ENCODE measurements at places on chromosomes 1 and 21. TPM values are rescaled to one million over a fixed set of nuclear protein-coding genes. Genes with fewer than 3 reads are reported as not detected.

Gene LAMB3
- 26.0 TPM for total RNA-seq

Gene MRPS14
- total RNA-seq = 28.7 TPM

DNA sequence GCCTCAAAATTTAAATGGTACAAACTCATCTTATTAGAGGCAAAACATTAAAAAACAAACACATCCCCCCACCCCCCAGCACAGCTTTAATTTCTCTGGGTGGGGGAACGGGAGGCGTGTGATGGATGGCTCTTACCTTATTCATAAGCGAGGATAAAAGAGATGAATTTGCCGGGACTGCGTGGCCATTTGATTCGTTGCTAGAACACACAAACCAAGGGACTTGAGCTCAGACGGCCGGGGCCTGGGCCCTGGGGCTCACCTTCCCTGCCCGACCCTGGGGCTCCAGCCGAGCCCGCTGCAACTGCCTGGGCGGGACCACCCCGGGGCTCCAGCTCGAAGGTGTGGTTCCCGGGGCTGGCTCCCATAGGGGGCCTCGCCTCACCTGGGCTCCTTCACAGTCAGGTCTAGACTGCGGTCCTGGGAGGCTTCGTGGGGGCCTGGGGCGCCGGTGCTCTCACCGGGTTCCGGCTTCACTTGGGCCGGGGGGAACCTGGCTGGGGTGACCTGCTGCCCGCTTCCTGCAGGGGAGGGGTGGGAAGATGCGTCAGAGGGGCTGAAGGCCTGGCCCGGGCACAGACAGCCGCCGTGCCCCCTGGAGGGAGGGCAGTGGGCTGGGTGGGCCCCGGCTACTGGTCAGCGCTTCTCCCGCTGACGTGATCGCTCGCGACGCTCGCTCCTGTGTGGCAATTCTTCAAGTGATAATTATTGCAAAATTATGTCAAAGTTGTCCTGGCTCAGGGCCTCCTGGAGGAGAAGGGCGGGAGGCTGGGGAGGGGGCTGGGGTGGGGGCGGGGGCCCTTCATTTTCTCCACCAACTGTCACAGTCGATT lies 145.7 kb downstream of the CASZ1 start:
- DNase-seq = no peak

- no peak for DNase-seq
These were observed 12.5 kb downstream of the PDXK start for GRCh38 chr21:43731476-43731875.

Gene MMP23B
- total RNA-seq = 1.5 TPM

Gene ACKR1
- not detected for total RNA-seq

DNA sequence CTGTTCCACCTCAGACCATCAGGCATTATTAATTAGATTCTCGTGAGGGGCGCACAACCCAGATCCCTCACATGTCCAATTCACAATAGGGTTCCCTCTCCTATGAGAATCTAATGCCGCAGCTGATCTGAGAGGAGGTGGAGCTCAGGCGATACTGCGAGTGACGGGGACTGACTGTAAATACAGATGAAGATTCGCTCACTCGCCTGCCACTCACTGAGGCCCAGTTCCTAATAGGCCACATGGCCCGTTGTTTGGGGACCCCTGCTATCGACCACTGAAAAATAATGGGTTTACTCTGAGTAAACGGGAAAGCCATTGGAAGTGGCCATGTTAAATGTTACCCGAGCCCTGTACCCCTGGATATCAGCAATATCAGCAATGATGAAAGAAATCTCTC lies 65.9 kb downstream of the GRIK1 start:
- DNase-seq = no peak

DNA sequence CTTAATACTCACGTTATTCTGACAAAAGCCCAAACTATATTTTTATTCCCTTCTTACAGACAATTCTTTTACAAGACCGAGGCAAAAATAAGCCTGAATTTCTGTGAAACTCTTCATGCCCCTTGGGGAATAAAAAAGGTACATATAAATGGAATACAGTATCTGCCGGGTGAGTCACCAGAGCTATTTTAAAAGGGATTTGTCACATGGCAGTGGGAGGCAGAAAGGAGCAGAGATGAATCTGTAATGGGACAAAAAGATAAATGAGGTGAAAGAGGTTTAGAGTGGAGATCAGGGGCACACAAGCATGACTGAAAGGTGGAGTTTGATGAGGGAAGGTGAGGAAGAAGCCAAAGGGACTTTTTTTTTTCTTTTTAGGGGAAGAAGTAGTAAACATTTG lies 8.8 kb downstream of the XCL1 start:
- no peak for DNase-seq

DNA sequence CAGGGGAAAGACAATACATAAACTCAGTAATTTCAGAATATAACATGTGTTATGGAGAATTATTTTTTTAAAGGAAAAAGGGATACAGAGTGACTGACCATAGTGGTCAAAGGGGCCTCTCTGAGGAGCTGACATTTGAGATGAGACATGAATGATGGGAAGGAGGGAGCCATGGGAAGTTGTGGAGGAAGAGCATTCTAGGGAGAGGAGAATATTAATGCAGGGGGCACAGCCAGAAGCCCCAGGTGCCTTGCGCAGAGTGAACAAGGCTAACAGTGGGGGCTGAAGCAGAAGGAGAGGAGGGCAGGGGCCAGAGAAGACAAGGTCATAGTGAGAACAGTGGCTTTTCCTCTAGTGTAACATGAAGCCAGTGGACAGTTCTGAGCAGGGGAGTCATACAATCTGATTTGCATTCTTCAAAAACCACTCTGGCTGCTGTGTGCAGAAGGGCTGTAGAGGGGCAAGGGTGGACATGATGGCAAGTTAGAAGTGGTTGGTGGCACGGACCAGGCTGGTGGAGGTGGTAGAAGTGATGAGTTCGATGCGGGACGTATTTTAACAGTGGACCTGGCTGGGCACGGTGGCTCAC lies 28.2 kb upstream of the IFNLR1 start:
- no peak for DNase-seq

Gene SLC37A1
- total RNA-seq = 37.6 TPM

DNA sequence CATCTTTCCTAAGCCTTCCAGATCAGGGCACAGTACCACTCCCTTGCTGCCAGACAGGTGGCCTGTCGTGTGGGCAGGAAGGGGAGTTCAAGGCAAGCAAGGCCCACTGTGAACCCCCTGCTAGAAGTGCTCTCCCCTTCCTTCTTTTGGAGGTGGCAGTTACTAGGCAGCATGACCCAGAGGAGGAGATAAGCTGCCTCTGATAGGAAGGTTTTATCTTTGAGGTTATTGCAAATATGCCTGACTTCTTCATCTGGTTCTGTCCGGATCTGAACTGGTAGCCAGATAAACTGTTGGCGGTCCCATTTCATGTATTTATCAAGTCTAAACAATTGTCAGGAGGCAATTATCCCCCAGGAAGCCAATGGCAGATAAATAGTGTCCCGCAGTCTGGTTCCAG lies 198.2 kb upstream of the LMO4 start:
- no peak for DNase-seq

DNA sequence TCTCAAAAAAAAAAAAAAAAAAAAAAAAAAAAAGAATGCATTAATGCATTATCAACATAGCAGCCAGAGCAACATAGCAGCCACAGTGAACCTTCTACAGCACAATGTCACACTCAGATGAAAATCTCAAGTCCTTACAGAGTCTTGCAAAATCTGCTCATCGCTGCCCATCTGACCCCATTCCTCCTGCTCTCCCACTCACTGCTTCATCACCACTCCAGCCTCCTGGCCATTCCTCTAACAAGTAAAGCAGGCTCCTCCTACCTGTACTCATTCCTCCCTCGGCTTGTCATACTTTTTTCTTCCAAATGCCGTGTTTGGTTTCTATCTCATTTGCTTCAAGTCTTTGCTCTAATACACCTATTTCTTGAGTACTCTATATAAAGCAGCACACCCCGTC lies 29.5 kb downstream of the BRINP2 start:
- no peak for DNase-seq

Gene BRINP2
- not detected for total RNA-seq

DNA sequence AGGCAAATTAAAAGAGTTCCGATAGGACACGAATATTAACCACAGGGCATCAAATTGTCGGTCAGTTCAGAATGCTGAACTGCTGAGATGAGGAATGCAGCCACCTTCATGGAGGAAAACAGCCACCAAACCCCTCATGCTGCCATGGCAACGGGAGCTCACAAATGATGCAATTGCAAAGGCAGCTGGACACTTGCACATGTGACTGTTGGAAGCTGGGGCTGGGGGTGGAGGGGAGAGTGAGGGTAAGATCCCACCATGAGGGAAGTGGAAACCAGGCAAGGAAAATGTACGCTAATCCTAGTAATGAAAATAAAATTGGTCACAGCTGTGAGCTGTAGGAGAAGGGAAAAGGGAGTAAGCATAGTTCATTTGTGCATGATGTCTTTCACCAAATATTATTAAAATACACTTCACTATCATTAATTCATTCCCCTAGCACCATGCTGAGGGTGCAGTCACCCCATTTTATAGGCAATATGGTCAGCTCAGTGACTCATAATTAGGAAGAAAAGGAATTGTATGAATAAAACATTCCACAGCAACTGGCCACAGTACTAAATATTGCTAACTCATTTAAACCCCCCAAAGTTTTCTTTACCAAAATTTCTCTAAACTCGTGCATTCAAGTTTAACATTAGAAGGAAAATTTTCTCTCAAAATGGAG lies 15.3 kb downstream of the BECN2 start:
- DNase-seq = no peak

DNA sequence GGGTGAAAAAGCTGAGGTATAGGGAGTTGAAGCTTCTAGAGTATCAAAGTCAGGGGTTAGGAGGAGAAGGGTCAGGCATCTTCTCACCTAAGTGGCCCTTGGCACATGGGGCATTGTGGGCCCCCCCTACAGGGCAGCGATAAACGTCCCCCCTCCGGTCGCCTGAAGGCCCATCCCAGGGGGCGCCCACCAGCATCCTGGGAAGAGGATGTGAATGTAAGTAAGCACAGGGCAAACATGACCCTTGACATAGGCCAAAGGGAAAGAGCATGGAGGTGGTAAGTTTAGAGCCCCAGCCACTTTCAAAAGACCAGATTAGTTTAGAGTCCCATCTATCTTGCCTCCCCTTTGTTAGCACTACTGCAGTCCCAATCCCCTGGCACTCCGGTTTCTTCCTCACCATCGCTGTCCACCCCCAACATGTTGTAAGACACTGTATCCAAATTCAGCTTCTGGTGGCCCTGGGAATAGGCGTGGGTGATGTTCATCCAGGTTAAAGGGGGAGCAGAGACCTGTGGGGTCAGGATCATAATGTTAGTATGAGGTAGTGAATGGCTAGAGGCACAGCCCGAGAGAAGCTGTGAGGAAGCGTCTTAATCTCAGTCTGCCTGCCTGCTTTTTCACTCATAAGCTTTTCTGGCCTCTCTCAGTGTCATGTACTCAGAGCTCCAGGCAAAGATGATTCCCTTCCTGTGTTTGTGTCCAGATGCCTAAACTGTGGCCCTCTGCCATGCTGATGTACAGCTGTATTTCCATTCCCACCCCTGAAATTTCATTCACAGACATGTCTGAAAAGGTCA lies 2.7 kb downstream of the ITGA10 start:
- no peak for DNase-seq

Gene RBP7
- not detected for total RNA-seq

Gene PRAMEF2
- total RNA-seq = not detected

DNA sequence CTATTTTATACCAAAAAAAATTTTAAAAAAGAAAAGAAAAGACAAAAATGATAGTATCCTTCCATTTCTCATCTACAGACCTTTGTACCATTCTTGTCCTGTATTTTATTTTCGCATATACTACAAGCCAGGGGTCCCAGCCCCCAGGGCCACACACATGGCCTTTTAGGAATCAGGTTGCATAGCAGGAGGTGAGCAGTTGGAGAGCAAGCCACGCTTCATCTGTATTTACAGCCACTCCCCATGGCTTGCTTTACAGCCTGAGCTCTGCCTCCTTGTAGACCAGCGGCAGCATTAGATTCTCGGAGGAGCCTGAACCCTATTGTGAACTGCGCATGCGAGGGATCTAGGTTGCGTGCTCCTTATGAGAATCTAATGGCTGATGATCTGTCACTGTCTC lies 39.8 kb downstream of the RASSF5 start:
- DNase-seq = no peak

Gene HSPB7
- total RNA-seq = not detected

- DNase-seq = no peak
These were observed 99.7 kb upstream of the CD34 start for GRCh38 chr1:208010487-208011071.

GRCh38 chr1:84803604-84804003 lies 89.4 kb downstream of the LPAR3 start:
- DNase-seq = no peak

GRCh38 chr21:31340514-31340913 lies 3.5 kb downstream of the TIAM1 start:
- no peak for DNase-seq

DNA sequence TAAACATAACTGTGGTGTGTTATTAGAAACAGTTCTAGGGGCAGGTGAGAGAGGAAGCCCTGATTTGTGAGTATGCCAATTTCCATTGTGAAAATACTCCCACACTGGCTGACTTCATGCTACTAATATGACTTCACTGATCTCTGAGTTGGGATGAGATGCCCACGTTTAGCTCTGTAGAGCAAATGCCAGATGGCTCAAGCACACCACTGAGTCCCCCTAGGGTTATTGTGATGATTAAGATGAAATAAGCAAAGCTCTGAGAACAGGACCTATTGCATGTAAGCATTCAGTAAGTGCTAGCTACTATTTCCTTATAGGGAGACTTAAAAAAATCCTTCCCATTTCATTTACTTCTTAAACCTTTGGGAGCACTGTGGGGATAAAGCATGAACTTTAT lies 117.6 kb downstream of the CENPF start:
- no peak for DNase-seq

GRCh38 chr1:204697893-204698292 lies 12.4 kb upstream of the LRRN2 start:
- no peak for DNase-seq

GRCh38 chr1:219215477-219215876 lies 41.8 kb downstream of the LYPLAL1 start:
- no peak for DNase-seq

Gene KIAA0040
- 37.4 TPM for total RNA-seq

DNA sequence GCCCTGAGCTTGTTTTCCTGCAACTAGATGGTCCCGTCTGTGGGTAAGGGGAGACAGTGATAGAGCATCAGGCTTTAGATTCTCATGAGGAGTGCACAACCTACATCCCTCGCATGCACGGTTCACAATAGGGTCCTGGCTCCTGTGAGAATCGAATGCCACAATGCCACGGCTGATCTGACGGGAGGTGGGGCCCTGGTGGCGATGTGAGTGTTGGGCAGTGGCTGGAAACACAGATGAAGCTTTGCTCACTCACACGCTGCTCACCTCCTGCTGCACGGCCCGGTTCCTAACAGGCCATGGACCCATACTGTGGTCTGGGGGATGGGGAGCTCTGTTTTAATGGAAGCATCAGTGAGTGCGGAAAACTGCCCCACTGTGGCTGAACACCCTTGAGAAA lies 35.8 kb upstream of the TTC34 start:
- DNase-seq = no peak

GRCh38 chr1:95951371-95952102 lies 717.5 kb downstream of the RWDD3 start:
- no peak for DNase-seq

DNA sequence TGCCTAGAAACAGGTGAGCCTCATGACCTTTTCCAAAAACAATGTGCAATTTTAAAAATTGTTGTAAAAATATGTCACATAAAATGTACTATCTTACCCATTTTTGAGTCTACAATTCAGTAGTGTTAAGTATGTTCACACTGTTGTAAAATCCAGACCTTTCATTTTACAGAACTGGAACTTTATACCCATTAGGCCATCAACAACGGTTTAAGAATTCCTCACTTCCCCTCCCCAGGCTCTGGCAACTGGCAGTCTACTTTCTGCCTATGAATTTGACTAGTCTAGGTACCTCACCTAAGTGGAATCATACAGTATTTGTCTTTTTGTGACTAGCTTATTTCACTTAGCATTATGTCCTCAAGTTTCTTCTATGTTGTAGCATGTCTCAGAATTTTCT lies 8.6 kb downstream of the CTSE start:
- DNase-seq = no peak
